ENCODE measurements at places on chromosomes 7 and 10. TPM values are rescaled to one million over a fixed set of nuclear protein-coding genes. Genes with fewer than 3 reads are reported as not detected.

The COL26A1 gene
- 10.6 TPM for total RNA-seq

The SNX10 gene
- total RNA-seq: 1.8 TPM

The FAM25C gene
- total RNA-seq: not detected

The AOAH gene
- total RNA-seq: 0.92 TPM

- no peak for DNase-seq
- H3K36me3 ChIP-seq: no peaks in the 10 kb centered on the region
- H3K4me3 ChIP-seq: no peak overlapping the region
- H3K4me1 ChIP-seq: no peaks in the 10 kb centered on the region
- H3K27ac ChIP-seq: no peak overlapping the region
Measured at GRCh38 chr10:97821308-97822038, 28.2 kb upstream of the GOLGA7B start.

DNA sequence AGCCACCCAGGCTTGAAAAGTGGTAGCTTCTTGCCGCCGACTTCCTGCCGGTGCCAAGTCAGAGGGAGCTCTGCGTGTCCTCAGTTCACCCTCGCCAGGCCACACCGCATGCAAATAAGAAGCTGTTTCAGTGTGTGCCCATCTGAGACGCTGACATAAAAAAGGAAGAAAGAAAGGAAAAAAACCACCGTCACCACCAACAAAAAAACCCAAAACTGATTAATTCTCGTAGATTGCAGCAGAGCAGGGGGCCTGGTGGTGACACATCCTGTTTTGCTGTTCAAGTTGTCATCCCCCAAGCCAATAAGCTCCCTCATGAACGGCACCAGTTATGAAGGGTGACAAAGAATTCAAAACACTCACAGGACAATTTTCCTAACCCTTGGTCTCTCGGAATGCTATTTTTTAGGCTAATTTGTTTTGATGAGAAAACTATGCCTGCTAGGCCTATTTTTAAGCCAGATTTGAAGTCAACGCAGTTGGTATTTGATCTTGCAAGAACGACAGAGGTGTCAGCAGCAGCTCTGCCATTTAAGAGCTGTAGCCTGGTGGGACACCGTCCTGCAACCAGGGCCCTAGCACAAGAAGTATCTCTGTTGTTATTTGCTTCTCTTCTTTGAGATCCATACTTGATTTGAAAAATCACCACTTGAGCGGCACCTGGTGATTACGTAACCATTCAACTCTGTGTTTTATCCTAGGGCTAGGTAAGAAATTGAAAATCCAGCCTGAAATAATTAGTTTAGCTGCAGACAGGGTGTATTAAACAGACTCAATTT lies 145.6 kb downstream of the PFKFB3 start:
- H3K27me3 ChIP-seq: peaks cover 46% of the 10 kb centered on the region
- no peak overlapping the region for H3K27ac ChIP-seq
- DNase-seq: no peak
- H3K36me3 ChIP-seq: no peaks in the 10 kb centered on the region

DNA sequence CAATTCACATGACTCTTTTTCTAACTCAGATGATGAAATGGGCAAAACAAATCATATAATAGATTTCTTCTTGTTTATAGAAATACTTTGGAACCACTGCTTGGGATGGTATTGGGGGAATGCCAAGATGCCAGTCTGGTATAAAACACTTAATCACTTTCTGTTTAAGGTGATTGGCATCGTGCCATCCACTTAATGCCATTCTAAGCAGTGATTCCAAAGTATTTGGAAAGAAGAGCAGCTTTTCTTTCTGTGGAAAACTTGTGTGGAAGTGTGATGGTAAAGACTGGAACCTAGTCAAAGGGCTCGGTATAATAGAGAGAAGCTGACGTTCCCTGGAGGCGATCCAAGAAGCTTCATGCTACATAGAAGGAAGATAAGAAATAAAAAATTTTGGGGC lies 120.6 kb downstream of the TMEM26 start:
- H3K4me3 ChIP-seq: no peak overlapping the region
- H3K27ac ChIP-seq: no peak overlapping the region
- H3K27me3 ChIP-seq: no peaks in the 10 kb centered on the region
- H3K4me1 ChIP-seq: no peaks in the 10 kb centered on the region
- H3K36me3 ChIP-seq: no peaks in the 10 kb centered on the region
- DNase-seq: no peak

The AKR1B1 gene
- 78.4 TPM for total RNA-seq

GRCh38 chr10:71228875-71229675 lies 16.7 kb downstream of the UNC5B start:
- H3K4me1 ChIP-seq: peaks cover 37% of the 10 kb centered on the region
- no peak overlapping the region for H3K27ac ChIP-seq
- no peaks in the 10 kb centered on the region for H3K36me3 ChIP-seq

Measured in type B pancreatic cell (in vitro differentiated cells).